Activated CD8-positive, alpha-beta memory T cell treated with anti-CD3 and anti-CD28 coated beads for 48 hours (primary cell): ENCODE measurements at places on chromosomes 13 and 19.
A peak's percentile ranks its signal among the peaks of the same experiment; 100 is the strongest.

GRCh38 chr13:35621989-35622388, 145.5 kb upstream of the MAB21L1 start:
- no peak for DNase-seq

DNA sequence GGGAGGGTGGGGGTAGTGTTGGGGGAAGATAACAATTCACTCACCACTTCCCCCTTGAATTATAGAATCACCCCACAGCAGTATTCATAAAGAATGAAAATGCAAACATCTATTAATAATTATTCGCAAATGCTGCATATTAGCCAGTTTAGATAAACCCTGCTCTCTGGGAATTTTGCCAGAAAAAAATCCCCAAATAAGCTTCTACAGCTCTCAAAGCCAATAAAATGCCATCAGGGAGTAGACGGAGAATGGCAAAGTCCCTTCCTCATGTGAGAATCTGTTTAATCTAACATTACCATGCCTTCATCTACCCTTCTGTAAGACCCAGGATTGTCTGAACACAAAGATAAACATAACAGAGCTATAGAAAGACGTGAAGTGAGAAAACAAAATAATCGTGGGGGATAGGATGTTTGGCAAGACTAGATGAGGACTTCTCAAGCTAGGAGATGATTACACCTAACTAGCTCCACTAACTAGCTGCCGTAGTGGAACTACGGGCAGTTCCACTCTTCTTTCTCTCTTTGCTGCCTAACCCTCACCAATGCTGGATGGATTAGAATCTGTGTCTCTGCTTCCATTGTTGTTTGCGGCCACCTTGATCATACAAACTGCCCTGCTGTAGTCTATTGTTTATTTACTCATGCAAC, 32.4 kb upstream of the CACNA1A start:
- no peak for DNase-seq

DNA sequence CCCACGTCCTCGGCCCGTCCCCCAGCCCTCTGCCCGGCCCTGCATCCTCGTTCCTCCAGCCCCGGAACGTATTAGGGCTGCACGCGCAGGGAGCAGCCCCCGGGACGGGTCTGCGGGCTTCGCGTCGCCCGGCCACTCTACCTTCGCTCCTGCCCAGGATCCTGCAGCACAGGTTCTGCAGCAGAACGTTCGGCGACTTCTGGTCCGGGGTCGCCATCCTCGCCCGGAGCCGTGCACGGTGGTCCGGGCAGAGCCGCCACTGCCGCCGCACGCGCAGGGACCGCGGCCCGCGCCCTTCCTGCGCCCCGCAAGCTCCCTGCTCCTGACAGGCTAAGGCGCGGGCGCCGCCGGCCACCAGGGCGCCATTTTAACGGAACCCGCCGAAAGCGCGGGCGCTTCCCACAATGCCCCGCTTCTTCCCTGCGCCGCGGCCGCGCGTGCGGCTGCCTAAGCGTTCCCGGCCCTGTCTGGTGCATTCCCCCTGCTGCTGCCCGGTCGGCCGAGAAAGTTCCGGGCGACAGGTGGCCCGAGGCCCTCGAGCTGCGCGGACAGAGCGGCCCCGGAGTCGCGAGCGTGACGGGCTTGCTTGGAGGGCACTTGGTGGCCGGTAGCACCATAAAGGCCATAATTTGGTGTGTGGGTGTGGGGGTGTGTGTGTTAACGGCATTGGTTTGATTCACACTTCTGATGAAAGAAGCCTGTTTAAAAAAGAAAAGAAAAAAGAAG, at the start of gene TUBGCP3:
Gene TUBGCP3 (minus strand): TSS at position 390 of the 726 bp plus-strand sequence. CDS start 173 bp downstream, at position 217.
- peak; percentile 62 for DNase-seq

DNA sequence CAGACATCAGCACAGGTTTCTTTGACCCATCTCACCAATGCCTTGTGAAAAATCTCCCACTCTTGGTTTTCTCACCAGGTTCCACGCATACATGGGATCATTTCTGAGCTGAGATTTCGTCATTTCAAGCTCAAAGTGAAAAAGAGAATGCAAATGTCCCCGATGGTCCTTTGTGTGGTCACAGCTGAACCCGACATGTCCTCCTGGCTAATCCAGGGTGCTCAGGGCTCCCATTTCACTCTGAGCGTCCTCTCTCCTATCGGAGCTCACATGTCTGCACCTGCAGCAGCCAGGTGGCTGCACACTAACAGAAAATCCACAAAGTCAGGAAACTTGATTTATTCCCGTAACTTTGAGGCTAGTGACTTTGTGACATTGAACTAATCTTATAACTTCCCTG, 9.3 kb upstream of the CEACAM3 start:
- no peak for DNase-seq

DNA sequence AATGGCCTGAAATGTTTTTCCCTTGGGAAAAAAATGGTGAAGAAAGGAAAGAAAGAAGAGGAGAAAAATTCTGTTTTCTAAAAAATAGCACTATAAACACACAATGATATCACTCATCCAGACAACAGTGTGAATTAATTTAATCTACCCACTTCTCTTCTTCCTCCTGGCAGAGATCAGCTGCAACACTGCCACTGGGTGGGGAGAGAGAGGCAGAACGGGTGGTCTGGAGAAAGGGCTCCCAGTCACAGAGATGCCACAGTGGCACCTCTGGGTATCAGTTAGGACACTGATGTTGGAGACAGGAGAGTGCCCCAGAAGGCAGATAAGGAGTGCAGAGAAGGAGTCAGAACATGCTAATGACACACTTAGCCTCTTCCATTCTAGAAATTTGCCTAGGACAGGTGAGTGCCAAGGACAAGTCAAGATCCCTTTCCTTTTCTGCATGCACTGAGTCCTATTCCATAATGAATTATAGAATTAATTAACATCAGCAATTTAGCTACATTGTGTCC, 168.6 kb downstream of the SUCLA2 start:
- no peak for DNase-seq

DNA sequence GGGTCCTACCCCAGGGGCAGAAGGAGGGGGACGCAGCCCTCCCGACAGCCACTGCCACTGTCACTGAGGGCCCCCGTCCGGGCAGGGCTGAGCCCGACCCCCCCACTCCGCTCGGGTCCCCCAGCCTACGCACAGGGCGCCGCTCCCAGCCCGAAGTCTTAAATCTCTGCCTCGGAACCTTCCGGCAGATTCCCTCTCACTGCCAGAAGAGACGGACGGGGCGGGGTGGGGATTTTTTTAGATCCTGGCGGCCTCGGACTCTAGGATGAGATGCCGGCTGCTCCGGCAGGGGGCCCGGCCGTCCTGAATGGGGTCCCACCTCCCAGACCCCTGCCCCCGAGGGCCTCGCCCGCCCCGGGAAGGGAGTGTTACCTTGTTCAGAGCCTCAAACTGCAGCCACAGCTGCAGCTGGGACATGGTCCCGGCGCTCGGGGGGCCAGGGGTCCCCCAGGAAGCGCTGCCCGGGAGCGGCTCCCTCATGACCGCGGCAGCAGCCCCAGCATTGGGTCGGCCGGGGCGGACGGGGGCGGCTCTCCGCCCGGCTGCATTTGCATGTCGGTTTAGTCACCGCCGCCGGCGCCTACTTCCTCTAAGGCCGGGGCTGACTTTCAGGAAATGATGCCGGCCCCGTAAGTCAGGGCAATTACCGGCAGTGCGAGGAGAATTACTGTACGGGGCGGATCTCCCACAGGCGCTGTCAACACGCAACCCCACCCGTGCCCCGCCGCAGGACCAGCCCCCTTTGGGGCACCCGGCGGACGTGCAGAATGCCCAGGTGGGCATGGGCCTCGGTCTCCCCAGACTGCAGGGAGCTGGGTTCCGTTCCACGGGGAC, 28.1 kb downstream of the GPX4 start:
- DNase-seq, result peak; percentile 72

DNA sequence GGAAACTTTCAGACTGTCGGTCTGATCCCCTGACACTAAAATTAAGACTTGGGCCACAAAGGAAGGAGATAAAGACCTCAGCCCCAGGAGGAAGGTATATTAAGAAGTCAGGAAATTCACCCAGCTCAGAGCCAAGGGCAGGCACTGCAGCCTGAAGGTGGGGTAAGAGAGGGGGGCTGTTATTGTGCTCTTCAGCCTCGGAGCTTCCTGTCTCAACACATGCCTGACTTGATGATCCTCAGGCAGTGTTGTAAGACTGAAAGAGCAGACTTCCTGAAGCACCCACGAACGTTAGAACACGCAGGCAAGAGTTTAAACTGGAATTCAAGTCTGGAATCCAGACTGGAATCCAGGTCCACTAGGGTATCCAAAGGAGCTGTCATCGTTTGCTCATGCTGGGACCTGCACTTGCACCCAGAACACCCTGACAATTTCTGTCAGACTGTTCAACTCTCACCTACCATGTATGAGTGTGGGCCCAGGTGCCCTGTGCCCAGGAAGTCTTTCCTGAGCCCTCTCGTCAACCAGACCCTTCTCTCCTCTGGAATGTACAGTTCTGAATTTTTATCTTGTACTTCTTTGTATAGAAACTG, 10.7 kb upstream of the FLT1 start:
- DNase-seq, result no peak

DNA sequence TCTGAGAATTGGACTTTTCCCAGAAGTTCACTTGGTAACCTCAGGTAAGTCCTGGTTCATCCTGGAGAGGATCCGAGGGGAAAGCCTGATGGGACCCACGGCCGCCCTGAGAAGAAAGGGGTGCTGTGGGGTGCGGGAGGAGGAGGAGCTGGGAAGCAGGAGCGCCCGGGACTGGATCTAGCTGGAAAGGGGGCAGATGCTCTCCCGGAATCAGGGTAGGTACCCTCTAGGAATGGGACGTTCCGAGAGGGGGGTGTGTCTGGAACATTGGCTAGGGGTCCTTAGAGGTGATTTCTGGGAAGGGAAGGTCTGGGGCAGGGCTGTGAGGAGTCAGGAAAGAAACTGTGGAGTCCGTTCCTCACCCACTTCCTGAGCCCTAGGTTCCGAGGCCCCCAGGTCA, 38.7 kb upstream of the ZNF492 start:
- no peak for DNase-seq

DNA sequence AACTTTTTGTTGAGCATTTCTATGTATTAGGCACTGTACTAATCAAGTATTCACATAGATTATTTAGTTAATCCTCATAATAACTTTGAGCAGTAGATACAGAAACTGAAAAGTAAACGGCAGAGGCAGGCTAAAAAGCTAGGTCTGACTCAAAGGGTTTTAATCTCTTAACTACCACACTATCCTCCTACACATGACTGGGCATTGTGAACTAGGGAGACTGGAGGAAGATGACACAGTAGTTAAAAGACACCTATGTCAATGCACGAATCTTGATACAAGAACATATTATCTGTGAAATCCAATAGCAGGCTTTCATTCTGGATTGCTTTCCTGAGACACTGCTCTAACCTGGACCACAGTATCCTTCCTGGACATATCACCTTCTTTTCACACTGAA, 36.3 kb downstream of the MICU2 start:
- no peak for DNase-seq

GRCh38 chr13:64716936-64717335, 2513.2 kb downstream of the PCDH9 start:
- DNase-seq, result no peak

DNA sequence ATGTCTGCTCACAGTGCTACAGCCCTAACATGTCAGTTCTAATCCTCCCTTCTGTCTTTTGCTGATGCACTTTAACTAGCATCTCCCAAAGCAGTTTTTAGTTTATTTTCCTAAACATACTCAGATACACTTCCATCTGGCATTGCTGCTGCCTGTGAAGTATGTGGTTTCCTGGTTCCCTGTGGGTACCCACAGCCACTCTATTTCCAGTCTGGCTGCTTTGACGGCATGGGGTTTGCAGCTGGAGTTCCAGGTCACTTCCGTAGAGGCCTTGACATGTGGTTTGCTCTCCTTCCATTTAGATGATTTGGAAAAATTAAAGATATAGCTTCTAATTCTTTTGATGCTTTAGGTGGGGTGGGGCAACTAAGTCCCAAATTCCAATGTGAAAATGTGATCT, 375.5 kb downstream of the PCDH20 start:
- no peak for DNase-seq

DNA sequence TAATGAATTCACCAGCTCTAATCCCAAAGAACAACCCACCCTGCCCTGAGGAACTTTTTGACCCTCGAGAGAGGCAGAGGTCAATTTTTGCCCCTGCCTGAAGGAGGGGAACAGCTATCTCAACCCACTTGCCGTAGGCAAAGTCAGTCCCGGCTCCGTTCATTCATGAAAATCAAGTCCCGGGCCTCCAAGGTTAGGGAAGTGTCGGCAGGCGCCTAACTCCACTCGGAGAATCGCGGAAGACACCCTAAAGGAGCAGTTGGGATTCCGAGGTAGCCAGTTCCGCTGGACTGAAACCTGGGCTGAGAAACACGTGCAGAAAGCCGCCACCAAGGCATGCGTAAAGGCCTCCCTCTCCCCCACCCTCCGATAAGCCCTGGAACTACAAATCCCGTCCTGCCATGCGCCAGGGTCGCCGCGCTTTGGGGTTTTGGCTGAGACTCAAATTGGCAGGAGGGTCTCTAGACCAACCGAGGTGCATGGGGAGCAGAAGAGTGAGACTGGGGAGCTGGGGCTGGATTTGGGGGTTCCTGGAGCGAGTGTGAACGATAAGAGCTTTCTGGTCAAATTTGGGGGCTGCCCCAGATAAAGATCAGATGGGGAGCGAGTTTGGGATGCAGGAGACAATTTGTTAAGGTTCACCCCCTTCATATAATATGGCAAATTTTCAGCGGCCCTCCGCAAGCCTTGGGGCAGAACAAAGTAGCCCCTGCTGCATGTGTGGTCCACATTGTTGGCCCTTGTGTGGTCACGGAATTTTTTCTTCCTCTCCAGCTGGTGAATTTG, at the start of gene TNPO2:
Gene TNPO2 (minus strand): TSS at position 292 of the 786 bp plus-strand sequence. CDS start 2,955 bp downstream, outside the sequence.
- DNase-seq, result peak; percentile 53

GRCh38 chr19:41531438-41532311, 44.3 kb upstream of the CEACAM21 start:
- DNase-seq, result no peak

DNA sequence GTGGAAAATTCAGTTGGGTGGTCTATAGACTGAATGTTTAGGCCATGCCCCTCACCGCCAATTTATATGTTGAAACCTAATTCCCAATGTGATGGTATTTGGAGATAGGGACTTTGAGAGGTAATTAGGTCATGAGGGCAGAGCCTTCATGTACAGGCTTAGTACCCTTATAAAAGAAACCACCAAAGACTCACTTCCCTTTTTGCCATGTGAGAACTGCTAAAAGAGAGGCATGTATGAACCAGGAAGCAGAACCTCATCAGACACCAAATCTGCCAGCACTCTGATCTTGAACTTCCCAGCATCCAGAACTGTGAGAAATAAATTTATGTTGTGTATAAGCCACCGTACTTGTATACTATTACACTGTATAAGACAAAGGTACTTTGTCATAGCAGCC, 40.6 kb downstream of the UQCRFS1 start:
- no peak for DNase-seq

DNA sequence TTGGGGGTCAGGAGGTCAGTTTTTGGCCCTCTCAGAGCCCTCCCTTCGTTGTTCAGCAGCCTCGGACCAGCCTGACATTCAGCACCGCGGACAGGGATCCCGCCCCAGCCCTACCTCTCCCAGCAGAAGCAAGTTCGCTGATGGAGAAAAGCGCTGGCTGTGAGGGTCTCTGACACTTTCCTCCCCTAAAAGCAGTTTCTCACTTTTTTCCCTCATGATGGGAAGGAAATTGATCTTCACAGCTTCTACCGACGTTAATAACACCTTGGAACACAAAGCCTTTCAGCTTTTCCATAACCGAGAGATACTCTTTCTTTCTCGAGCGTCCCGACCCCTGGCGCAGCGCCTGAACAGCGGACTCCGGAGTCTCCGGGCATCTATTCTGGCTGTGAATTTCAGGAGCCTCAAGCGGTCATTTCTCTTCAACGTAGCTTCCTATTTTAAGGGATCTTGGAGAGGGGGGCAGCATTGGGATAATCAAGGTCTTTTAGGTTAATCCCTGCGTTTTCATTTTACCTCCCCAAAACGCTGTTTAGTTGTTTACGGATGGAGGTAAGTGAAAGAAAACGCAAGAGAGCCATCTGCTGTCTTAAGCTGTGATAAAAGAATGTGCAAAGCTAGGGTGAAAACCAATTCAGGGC, 467.2 kb downstream of the ITGBL1 start:
- no peak for DNase-seq

GRCh38 chr13:43023289-43023963, at the start of gene DNAJC15:
DNAJC15 (plus strand) TSS chr13:43023586; CDS start chr13:43023627, 41 bp downstream.
- DNase-seq, result peak; percentile 55
